ENCODE measurements at places on chromosomes 6 and 20.

- DNase-seq: no peak
Measured at GRCh38 chr20:57904314-57905105, 194.7 kb upstream of the PMEPA1 start.

GRCh38 chr6:163183806-163184205 is 230.7 kb upstream of the QKI start:
- DNase-seq: no peak

GRCh38 chr6:11172501-11173327 is 59.8 kb downstream of the NEDD9 start:
- DNase-seq: no peak

DNA sequence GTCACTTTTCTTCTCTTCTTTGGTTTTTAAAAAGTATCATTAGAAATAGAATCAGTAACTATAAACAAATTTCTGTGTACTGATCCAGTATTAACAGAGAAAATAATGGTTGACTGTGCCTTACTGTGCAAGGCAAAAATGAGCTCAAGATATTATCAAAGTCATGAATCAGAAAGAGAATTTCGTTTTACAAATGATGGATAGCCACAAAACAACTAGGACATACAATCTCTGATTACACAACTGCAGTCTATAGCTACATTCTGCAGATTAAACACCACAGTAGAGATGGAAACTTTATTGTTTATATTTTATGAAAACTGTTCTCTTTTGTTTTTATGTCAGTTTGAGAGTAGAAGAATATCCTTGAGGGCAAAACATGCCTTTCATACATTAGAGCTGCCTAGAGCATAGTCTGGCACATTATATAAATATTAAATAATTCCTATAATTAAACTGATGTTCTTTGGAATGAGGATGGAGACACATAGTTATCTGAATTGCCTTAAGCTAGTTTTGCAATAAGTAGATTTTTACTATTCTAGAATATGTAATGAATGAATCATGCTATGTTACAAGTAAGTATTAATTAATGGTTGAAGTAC is 333.1 kb downstream of the LAMA2 start:
- no peak for DNase-seq

All from esophagus squamous epithelium (tissue), 5 donors.